ENCODE measurements at places on chromosomes 11 and 22.

DNA sequence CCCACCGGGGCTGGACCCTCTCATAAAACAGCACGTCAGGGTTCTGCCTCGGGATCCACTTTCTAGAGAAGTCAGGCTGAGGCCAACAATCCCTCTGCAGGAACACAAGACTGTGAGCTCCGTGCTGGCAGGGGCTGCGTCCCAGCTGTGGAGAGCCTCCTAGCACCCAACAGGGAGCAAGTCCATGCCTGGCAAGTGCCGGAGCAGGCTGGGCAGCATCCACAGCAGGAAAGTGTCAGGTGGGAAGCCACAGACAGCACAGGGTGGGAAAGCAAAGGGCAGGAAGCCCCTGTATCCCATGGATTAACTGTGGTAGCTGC is 682.3 kb downstream of the TBC1D22A start:
- no peak for DNase-seq

DNA sequence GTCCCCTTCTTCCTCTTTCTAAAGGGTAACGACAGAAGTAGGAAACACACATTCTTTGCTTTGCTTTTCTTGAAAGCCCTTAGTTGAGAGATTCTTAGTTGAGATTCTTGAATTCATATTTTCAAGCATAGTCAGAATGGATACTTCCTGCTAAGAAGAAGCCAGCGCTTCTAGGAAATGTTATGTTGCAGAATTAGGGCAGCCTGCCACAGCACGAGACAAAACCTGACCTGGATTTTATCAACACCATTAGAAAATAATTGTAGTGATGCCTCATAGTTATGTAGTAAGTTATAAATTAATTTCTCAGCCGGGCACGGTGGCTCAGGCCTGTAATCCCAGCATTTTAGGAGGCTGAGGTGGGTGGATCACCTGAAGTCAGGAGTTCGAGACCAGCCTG is 37.9 kb upstream of the NUP160 start:
- no peak for DNase-seq

DNA sequence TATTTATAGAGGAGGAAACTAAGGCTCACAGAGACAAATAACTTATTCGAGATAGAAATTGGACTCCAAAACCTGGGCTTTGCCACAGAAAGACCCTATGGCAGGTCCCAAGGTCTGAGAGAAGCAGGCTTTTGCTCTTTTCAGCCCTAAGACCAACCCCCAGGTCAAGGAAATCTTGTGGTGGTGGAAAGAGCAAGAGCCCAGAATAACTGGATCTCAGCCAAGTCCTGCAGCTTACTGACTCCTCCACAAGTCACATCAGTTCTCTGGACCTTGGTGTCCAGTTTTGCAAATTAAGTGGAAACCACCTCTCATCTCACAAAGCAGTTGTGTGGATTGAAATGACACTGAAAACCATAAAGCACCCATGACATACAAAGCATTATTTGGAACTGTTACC is 122.2 kb downstream of the C11orf58 start:
- no peak for DNase-seq

DNA sequence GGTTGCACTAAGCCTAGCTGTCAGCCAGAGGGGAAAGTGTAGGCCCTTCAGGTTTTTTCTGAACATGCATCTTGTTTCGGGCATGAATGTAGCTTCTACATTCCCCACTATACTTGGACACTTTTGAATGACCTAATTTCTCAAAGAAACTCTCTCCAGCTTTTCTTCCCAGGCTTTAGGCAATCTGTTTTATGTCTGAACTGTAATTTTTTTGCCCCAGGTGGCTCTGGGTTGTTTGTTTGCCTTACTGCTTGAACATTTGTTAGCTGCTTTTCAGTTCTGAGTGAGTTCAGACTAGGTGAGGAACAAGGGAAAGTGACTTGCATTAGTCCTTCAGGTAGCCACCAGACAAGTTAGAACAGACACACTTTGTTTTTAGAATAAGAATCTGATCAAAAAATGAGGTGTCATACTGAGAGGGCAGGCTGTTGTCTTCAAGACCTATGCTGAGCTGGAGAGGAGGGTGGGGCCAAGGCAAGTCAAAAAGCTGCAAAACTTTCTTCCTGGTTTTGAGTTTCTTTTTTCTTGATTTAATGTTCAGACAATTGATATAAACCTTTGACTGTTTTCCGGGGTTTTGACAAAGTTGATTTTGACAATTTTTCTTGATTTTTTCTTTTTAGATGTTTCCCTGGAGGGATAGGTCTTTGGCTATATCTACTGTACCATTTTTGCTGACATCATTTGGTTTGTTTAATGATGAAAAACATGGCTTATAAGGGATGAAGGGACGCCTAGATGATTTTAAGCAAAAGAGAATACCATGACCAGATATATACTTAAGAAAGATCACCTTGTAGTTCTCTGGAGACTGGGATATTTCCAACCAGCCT is 182.8 kb downstream of the WNT11 start:
- no peak for DNase-seq

GRCh38 chr11:40134820-40135570 is 1324.5 kb downstream of the LRRC4C start:
- DNase-seq: no peak

DNA sequence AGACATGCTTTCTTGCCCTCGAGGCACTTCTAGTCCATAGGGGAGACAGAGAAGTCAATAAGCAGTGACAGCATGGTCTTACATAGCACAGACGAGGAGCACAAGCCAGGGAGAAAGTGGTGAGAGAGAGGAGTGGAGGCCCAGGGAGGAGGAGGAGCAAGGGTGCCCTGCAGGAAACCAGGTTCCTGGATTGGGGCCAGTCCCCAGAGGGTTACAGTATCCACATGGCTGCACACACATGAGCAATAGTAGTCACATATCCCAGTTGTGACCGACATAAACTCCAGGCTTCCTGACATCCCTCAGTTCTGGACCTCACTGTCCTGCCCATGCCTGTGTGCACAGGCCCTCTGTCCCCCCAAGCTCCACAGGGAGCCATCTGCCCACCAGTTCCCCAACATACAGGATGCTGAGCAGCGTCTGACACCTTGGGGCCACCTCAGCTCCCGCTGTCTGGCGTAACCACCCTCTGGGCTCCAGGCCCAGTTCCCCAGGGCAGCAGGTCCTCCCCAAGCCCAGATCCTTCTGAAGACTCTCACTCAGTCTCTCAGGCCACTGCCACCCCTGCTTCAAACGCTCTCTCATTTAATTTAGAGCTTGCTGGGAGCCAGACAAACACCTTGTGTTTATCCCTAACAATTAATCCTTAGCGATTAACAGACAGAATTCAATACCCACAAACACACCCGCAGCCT is 53.7 kb downstream of the DSCAML1 start:
- peak; percentile 58 for DNase-seq

DNA sequence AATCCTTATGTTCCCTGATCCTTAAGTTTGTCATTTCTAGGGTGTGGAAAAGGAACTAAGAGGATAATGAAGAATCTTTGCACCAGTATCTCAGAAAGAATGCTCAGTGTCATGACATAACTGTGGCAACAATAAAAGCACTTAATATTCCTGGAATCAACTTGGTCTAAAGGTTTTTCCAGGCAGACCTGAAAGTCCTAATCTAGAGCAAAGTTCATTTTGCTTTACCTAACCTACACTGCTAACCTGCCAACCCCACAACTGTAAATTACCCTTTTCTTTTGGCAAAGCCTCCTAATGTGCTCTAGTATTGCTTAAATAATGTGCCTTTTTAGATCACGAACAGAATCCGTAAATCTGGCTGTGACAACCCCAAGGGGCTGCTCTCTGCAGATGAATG is 82.5 kb downstream of the AMBRA1 start:
- DNase-seq: no peak

DNA sequence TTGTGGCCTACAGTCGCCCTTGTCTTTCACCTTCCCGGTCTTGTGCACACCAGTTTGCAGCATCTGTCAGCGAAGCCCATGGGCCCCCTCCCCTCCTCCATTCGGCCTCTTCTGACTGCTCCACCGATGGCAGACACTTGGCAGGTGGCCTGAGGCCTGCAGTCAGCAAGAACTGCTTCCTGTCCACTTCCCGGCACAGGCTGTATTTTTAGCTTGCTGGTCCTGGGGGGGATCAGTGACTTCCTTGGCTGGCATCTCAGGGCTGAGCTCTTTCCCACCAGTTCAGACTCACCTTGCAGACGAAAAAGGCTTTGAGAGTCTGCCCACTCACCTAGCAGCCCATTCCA is 106.4 kb downstream of the SYN3 start:
- DNase-seq: no peak

DNA sequence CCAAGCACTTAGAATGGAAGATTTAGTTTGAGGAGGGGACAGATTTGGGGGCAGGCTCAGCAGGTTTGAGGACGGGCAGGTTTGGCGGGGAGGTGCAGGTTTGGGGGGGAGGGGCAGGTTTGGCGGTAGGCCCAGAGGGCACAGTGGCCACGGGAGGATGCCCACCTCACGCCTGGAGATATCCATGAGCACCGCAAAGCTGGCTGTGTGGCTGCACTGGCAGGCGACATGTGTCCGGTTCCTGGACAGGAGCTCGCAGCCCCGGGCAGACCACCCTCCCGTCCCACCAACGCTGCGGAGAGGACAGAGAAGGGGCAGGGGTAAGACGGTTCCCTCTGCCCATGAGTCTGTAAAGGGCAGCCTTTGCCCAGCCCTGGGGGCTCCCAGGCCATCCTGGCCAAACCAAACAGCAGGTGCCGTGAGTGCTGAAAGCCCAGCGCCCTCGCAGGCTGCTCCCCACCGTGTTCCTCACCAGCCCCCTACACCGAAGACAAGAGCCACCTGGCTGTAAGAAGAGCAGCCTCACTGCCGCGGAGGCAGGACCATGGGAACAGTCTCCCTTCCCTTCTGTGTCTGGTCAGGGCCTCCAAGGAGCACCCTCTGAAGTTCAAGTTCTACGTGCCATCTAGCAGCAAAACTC is 43.0 kb downstream of the TRMU start:
- DNase-seq: no peak

DNA sequence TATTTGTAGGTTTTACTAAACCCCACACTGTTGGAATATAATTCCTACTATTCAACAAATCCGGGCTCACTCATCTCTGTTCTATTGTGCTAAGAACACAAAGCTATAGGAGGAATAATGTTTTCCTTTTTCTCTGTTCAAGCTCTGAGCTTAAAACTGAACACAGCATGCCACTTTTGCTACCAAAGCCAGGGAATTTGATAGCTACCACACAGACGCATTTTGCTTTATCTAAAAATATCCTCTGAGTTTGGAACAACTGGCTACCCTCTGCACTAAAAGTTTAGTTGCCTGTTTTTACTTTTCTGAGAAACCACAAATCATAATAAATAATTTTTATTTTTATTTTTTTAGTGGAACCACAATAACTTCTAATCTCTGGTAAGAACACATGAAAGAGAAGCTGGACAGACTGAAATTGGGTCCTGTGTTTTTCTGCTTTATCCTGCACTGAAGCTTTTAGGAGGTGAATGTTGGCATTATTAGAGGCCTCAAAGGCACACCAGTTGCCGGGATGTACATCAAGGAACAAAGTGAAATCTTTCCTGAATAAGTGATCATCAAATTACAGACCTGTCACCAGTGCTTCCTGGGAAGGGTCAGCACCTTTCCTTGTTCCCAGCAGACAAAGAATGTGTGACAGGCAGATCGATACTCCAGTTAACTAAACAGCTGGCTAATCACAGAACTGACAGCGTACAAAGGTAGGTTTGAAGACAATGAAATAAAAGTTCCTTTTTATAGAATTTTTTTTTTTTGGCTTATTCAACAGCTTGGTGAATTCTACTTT is 523.2 kb upstream of the TENM4 start:
- no peak for DNase-seq

- no peak for DNase-seq
These were observed 307.2 kb downstream of the CADM1 start for GRCh38 chr11:115197031-115197430.

DNA sequence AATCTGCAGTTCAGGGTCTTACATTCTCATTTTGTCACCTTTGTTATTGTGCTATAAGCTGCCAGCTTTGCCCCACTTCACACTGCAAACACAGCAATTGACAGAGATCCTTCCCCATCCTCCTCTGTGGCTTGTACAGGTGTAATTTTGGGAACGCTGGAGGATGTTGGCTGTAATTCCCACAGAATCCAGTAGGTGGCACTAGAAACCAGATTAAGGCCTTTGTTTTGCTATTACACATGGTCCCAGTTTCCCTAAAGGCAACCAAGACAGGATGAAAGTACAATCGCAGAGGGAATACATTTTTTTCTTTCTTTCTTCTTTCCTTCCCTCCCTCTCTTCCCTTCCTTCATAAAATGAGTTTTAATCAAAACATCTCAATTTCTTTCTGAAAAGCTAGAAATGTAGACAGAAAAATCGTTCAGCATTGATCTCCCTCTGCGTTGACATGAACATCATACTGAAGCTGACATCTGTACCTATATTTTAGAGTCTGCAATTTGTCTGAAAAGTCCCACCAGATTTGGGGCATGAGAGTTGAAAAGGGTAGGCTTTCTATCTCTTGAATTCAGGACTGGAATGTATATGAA is 21.3 kb upstream of the NELL1 start:
- peak; percentile 60 for DNase-seq

DNA sequence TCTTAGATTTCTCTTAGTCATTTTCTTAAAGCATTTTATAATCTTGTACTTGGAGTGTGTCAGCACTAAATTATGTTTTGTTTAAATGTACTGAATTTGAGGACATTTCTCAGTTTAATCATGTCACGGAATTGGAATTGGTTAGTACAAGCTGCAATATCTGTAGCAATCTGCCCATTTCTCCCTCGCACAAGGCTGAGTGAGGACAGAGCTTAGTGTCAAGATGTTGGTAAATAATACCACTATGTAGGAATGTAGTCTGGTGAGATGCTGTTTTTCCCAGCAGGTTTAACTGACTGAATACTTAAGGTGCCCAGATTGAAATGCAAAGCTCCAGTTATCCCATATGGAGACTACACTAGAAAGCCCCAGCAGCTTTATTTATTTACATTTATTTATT is 30.6 kb downstream of the SREBF2 start:
- DNase-seq: no peak

GRCh38 chr11:84398017-84398626 is 1112.0 kb upstream of the CCDC90B start:
- DNase-seq: peak; percentile 66

GRCh38 chr11:134275188-134275533 is 1.0 kb upstream of the GLB1L3 start:
- no peak for DNase-seq

- no peak for DNase-seq
These were observed at the start of gene OR4X2 for GRCh38 chr11:48244804-48245203. Gene OR4X2, plus strand, starts transcription at chr11:48245104. Its CDS starts 0 bp downstream, at chr11:48245104.

DNA sequence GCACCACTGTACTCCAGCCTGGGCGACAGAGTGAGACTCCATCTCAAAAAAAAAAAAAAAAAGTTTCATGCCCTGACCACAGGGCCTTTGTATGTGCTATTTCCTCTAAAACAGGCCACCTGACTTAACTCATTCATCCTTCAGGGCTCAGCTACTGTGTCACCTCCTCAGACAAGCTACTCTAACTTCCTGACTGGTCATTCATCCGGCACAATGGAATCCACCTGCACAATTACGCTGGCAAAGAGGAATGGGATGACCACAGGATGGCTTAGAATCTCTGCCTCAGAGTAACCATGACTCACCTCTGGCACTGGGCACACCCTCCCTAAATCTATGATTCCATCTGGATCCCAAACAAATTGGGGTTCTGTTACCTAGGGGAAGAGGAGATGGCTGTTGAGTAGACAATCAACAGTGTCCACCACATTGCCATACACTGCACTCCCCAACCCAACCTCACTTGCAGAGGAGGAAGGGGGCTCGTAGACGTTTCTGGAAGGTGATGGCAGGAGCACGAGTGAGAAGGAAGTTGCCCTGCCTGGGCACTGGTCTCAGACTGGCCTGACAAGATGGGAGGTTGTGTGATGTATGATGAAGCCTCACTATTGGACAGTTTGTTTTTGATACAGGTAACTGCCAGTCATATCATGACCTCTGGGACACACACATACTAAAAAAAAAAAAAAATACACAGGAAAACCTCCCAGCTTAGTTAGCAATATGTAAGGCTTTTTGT is 22.8 kb upstream of the HMOX1 start:
- DNase-seq: no peak

GRCh38 chr11:33724644-33725035 is 11.6 kb downstream of the CD59 start:
- no peak for DNase-seq
